Effector CD4-positive, alpha-beta T cell (primary cell): ENCODE measurements at places on chromosomes 5 and 9.
A peak's percentile ranks its signal among the peaks of the same experiment; 100 is the strongest.

DNA sequence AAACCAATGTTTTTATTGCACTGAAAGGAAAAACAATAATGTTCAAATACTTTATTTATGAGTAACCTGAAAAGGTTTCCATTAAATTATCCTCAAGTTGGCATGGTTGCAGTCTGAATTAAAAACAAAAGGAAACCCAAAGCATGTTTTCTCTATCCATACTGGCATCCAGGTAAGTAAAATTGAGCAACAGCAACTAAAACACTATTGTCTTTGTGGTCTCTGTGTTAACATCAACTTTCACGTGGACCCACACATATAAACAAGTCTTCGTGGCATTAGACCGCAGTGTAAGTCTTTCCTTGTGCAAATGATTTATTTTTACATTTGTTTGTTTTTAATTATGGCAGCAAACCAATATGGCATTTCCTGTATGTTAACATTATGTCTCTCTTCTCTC, 757.6 kb downstream of the SEMA5A start:
- DNase-seq = no peak

DNA sequence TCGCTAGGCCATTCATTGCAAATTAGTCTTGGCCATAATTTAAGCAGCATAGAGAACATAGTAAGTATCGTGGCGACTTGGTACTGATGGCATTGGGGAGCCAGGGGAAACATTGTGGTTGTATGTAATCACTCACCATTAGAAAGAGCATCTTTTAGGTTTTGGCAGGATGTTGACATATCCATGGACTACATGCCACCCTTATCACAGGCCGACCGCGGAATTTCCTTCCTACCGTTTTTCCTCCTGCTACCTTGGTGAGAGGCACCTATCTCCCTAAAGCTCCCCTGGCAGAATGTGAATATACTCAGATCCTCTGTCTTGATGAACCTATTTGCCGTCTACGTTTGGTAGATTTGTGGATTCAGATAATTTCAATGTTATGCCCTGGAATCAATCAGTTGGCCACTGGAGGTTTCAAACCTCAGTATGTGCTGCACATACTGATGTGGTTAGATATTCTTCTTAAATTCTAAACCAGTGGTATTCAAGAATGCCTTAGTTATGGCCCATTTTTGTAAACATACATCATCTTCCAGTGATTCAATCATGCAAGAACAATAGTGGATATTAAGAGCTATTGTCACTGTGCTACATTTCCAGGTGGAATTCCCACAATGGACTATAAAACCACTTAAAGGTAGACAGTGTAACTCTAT, 271.0 kb upstream of the HAPLN1 start:
- DNase-seq = no peak

DNA sequence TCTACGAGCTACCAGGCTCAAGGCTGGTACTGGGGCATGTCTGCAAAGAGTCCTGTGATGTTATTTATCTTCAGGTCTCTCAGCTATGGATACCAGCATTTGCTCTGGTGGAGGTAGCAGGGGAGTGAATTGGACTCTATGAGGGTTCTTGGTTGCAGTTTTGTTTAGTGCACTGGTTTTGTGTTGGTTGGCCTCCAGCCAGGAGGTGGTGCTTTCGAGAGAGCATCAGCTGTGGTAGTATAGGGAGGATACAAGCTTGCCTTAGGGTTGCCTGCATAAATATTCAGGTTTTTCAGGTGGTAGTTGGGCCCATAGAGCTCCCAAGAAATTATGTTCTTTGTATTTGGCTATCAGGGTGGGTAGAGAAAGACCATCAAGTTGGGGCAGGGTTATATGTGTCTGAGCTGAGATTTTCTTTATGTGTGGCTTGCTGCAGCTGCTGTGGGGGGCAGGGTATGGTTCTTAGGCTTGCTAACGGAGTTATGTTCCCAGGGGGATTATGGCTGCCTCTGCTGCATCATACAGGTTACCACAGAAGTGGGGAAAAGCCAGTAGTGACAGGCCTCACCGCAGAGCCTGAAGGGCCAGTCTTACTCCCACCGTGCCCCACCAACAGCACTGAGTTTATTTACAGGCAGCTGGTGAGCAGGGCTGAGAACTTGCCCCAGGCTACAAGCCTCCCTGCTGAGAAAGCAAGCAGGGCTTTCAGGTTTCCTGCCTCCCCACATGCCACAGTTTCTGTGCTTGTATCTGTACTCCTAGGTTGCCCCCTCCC, 9.7 kb upstream of the RIOK2 start:
- DNase-seq = no peak

DNA sequence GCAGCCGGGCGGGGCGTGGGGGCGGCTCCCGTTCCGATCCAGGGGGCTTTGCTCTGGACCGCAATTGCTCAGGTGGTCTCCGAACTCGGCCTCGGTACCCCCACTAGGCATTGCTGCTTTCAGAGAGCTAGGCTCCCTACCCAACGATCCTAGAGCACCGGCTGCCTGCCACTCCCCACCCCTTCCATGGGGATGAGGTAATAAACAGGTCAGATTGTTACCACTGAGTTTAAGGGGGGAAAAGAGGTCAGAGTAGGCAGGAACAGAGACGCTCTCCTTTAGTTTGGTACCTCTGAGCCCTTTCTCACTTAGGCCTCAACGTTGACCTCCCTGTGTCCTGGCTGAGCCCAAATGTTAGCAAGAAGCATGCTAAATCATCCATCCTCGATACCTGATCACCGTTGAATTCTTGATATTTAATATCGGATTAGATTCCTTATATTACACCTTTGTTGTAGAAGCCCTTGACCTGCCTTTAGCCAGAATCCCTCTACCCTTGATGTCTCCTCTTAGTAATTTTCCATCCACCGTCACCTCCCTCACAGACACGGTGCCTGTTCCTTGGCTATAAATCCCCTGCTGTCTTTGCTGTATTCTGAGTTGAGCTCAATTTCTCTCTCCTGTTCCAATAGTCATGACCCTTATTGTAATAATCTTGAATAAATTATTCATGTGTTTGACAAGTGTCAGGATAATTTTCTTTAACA, 588 bp upstream of the PLPP1 start:
- DNase-seq = no peak

- DNase-seq = no peak
These were observed 15.9 kb downstream of the LOX start for GRCh38 chr5:122062205-122062604.

GRCh38 chr9:19102181-19102630, 498 bp downstream of the HAUS6 start:
- peak; percentile 15 for DNase-seq

DNA sequence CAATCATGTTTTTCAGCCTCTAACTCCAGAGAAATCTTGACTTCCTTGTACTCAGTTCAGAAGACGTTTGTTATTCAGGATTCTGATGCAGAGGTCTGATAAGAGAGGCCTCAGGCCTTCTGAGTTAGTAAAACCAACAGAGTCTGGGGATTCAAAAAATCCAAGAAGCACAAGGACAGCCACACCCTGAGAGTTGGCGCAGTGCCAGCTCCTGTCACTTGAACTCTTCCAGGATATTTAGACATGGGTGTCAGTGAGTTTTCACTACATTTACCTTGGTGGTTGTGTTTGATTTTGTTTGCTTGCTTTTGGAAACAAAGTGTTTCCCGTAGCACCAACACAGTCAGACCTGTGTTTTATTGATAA, 41.6 kb upstream of the PDE8B start:
- no peak for DNase-seq

DNA sequence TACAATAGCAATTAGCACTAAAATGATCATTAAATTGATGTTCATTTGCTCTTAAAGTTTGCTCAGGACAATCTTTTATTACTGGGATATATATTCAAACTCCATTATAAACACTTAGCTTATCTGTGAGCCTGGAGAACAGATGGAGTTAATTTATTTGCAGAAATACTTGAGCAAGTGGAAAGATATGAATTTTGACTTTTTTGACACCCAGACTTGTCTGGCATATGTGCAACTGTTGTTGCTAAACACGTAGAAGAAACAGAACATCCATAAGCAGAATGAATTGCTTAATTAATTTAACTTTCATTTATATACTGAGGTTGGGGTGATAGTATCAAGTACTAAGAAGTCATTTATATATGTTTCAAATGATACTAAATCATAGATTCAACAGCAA, 820.7 kb upstream of the TYRP1 start:
- DNase-seq = no peak

DNA sequence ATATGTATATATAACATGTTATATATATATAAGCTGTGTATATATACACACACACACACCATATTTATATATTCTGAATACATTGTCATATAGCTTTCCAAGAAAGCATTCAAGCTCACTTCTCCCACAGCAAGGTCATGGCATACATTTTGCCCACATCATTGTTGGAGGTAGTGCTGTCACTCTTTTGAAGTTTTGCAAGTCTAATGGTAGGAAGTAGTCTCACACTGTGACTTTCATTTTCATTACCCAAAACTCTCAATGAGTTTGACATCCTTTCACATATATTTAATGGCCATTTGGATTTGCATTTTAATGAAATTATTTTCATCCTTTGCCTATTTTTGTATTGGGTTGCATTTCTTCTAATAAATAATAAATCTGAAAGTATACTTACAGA, 59.8 kb upstream of the COX7C start:
- DNase-seq = no peak

- DNase-seq = no peak
These were observed 92.7 kb downstream of the AOPEP start for GRCh38 chr9:94819161-94819687.

DNA sequence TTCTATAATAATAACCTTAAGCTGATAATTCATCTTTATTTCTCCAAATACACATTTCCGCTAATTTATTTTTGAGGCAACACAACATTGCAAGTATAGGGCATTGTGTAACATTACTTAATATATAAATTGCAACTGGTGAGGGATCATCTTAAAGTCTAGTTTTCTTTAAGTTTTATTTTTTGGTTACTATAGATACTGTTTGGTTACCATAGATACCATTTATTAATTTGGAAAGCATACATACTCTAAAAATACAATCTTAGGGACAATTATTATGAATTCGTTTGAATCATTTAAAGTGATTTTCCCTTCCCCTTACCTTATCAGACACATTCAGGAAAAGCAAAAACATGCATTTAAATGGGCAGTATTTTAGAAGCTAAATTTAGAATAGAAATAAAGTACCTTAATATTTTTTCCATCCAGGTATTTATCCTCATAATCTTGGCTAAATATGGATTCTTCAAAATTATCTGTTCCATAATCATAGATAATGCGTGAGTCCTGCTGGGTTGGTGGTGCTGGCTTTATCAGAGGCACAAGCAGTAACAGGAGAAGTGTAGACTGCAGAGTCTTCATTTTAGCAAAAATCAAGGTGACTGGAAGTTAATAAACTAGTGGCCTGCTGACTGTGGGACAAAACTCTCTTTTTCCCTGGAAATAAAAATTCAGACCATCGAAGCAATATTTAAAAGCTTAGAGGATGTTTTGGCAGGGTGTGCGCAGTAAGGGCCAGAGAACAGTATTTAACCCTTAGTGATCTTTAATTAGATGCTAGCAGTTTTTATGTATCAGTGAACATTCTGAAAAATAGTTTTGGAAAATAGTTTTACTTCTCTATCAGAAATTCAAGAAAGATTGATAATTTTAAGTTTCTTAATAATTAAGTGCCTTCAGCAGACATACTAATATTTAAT, 1.3 kb downstream of the OGN start:
- no peak for DNase-seq

GRCh38 chr5:10860645-10861422, 99.8 kb upstream of the DAP start:
- no peak for DNase-seq

GRCh38 chr5:179729303-179729702, 3.3 kb upstream of the MAML1 start:
- no peak for DNase-seq

GRCh38 chr5:158324236-158324635, 465.3 kb upstream of the CLINT1 start:
- DNase-seq = no peak

DNA sequence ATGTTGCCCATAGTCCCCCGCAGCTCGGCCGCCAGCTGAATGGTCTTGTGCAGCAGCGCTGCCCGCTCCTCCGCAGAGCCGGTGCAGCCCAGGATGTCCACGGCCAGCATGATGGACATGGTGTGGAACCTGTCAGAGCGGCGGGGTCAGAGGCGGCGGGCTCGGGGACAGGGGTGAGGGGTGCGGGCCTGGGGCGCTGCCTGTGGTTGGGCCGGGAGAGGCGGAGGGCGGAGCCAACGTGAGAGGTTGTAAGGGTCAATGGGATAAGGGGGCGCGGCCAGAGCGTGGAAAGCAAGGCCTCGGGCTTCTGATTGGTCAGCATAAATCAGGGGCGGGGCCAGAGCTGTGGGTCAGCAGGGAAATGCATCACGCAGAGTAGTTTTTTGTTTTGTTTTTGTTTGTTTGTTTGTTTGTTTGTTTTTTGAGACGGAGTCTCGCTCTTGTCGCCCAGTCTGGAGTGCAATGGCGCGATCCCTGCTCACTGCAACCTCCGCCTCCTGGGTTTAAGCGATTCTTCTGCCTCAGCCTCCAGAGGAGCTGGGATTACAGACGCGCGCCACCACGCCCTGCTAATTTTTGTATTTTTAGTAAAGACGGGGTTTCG, 6.8 kb upstream of the TOR2A start:
- no peak for DNase-seq

GRCh38 chr5:142063878-142064331, 44.7 kb upstream of the NDFIP1 start:
- DNase-seq = no peak

- DNase-seq = no peak
These were observed 206.0 kb downstream of the ARRDC3 start for GRCh38 chr5:91177085-91177484.

DNA sequence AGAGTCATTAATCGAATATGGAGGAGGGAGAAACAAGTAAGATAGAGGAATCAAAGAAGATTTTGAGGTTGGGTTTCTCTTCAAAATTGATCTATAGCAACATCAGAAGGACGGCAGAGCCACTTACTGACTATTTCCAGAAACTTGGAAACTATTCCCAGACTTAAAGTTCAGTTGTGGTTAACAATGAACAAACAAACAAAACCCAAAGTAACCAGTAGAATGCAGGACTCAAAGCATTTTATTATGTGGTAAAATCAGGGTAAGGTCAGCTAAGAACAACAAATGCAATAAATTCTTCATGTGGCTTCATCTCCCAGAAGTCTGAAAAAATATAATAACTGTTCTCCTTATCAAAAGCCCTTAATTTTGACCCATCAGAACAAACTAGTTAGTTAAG, 54.9 kb upstream of the OSMR start:
- no peak for DNase-seq

GRCh38 chr9:89515416-89515815, 17.5 kb upstream of the SEMA4D start:
- no peak for DNase-seq

DNA sequence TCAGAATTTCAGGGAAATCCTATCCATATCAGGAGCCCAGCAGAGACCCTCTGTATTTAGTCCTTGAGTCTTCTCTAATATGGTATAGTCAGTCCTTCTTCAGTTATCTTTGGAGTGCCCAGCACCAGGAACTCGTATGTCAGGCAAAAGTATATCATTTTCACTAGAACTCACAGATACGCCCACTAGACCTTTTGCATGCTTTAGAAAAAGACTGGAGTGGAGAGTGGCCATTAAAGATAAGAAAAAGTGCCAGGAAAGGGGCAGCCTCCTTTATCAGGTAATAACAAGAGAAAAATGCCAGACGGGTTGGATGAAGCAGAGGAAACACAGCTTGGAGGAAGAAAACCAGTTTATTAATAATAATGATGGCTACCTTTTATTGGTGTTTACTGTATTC, 63.5 kb downstream of the GPR21 start:
- no peak for DNase-seq
